ENCODE measurements at places on chromosomes 4 and X. TPM values are rescaled to one million over a fixed set of nuclear protein-coding genes. Genes with fewer than 3 reads are reported as not detected.

The RHOXF1 gene
- 0.62 TPM for total RNA-seq

The AWAT2 gene
- 0.88 TPM for total RNA-seq

The SUPT20HL1 gene
- total RNA-seq: not detected

The PAGE1 gene
- not detected for total RNA-seq

The TMEM185A gene
- 28.8 TPM for total RNA-seq

The UGT2A1 gene
- total RNA-seq: 1.4 TPM
